ENCODE measurements at places on chromosomes 2 and 18.

DNA sequence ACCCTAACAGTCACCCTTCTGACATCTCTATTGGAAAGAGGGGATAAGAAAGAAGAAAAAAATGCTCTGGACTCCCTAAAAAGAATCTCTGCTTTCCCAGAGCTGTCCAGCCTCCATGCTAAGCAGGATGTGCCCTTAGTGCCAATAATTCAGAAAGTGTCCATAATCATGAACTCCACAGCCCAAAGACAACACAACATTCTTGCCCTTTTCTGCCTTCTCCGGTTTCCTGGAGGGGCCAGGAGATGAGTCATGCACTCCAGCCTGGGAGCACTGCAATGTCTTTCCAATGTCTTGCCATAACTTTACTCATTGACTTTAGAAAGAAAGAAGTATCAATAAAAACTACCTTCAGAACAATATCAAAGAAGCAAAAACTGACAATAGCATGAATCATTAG, 44.0 kb downstream of the KLF7 start:
- no peak for DNase-seq

GRCh38 chr2:203662487-203662886, 44.0 kb upstream of the CD28 start:
- DNase-seq = no peak

DNA sequence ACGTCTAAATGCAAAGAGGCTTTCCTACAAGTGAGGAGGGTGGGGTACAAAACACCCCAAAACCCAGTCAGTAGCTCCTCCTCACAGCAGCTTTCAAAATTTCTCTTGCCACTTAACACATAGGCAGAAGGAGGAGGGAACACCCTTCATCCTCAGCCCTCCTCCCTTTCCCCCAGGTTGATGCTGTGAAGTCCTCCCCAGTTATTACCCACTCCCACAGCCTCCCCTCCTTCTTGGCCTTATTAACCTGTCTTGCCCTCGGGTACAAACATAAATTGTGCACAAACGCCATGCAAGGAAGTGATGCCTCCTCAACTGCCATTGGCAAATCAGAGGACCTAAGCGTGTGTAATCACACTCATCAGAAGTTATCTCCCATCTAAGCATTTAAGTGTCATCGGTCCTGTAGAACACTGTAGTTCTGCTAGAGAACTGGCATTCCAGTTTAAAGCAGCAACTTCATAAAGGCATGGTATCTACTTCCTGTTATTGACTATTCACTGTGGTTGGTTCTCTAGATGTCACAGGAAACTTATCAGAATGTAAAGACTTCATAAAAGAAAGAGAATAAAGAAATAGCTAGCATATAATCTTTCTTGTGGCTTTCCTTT, at the start of gene DSC1:
Gene DSC1 (minus strand): TSS at position 32 of the 611 bp plus-strand sequence. CDS start 262 bp downstream, outside the sequence.
- no peak for DNase-seq

- no peak for DNase-seq
Observed at GRCh38 chr18:34158881-34159690, 65.6 kb downstream of the NOL4 start.

DNA sequence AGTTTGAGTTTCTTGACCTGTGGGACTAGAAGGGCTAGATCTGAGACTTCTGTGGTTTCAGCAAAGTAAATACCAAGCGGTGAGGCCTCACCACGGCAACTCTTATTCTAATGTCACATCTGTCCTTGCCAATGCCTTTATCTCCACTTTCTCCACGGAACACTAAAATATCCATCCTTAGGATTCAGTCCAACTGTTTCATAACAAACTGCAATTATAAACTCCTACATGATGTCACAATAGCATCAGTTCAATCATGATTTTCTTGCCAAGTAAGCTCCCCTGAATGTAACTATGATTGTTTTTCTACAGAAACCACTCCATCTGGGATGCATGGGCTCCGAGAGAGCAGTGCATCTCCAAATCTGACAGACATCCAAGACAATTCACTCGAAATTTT, 79.6 kb downstream of the LRATD1 start:
- no peak for DNase-seq

- no peak for DNase-seq
Observed at GRCh38 chr2:187206071-187206470, 242.0 kb downstream of the CALCRL start.

DNA sequence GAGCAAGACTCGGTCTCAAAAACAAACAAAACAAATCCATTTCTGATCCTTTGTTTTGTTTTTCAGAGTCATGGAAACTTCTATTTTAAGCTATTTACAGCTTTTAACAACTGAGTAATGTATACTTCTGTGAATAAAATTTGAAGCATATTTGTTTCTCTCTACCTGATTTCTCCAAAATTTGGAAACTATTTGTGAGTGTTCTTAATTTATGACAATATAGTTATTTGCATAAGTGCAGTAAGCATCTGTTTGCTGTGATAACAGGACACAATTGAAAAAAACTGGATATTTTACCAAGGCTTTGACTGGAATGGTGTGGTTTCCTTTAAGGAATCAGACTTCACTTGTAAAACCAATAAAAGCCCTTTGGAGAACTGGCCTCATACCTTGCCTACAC, 53.3 kb upstream of the GULP1 start:
- DNase-seq = no peak

GRCh38 chr2:47917276-47917961, 11.1 kb upstream of the FBXO11 start:
- DNase-seq = no peak

- no peak for DNase-seq
Observed at GRCh38 chr2:75808793-75809535, 98.2 kb upstream of the GCFC2 start.

DNA sequence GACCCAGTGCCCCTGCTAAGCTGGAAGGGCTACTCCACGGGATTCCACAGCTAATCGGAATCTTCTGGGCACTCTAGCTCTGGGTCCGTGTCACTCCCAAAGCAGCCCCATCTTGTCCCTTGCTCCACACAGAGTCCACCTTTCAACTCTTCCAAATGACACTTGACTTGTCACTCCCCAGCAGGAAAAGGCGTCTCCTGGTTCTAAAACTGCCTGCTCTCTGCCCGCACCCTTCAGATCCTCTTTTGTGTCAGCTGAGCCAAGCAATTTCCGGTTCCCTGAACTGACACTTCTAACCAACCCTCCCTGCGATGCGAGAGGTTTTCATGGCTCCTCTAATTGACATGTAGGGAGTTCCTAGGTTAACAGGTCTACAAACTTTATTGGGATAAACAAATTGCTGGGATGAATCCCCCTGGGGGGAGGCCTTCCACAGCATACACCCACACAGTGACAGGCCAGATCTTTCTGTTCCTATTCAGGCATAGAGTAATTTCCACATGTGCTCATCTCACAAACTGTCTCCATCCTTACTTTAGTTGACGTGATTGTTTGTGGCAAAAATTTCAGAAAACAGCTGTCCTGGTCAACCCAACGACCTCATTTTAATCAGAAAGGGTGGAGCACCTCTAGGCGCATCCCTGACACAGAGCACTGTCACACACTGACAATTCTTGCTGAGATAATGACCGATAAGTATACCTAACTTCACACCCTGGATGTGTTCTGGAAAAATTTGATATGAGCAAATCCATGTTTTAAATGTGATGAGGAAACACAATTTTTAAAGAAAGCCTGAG, 104.9 kb downstream of the RBMS1 start:
- no peak for DNase-seq

GRCh38 chr18:71456206-71456605, 1087.9 kb downstream of the CBLN2 start:
- DNase-seq = no peak

DNA sequence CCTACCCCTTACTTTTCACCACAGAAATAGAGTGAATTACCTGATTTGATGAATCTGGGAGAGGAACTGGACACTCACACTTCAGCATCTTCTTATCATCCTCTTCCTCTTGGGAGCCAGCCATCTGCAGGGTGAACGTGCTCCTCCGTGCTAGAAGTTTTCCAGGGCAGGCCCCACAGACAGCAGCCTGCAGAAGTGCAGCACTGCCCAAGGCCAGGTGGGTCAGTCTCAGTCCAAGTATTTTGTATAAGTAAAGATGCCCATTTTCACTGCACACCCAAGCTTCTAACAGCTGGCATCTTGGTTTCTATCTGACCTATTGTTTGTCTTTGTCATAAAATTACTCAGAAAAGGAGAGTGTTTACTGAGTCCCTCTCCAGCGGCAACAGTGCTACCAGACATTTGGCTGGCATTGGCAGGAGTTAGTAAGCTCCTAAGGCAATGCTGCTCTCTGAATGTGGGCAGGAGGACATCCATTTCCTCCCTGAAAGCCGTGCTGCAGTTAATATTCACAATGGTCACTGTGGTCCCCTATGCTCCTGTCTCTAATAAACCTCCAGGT, 222.6 kb upstream of the CTAGE1 start:
- DNase-seq = no peak

Measured in activated CD4-positive, alpha-beta T cell treated with anti-CD3 and anti-CD28 coated beads for 24 hours (primary cell).